Activated T-cell treated with anti-CD3 and anti-CD28 coated beads, Interleukin-2, amount 50 U/mL, for 48 hours (primary cell): ENCODE measurements at places on chromosomes 16 and 17.

GRCh38 chr16:28820016-28820415 lies 2.8 kb upstream of the ATXN2L start:
- no peak for DNase-seq

DNA sequence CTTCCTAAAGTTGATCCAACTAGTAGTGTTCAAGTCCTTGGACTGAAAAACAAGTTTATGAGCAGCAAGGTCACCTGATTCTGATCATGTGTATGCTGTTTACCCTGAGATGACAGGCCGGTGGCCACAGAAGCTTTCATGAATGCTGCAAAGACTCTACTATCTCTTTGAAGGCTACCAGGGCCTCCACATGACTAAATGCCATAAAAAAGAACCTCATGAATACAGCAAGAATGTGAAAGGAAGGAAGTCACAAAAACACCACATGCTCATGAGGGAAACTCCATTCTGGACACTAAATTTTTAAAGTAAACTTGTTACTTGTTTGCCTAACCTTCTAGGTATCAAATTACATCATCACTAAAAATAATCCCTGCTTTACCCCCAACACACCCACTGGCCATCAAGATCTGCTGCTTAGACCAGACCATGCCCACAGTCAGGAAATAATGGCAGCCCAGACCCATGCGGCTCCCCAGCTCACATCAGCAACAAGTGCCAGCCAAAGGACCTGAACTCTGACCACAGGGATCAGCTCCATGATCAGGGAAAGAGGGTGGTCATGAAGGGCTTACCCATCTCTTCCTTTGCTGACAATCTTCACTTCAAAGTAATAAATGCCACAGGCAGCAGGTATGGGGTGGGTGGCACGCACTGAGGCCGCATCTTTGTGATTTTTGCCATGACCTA lies 1.4 kb downstream of the RANBP10 start:
- DNase-seq, result no peak

- DNase-seq, result no peak
Observed at GRCh38 chr17:81189670-81190530, 23.9 kb upstream of the AATK start.

GRCh38 chr16:1984347-1985225 lies 593 bp downstream of the GFER start:
- peak; percentile 38 for DNase-seq

GRCh38 chr16:55379371-55379770 lies 55.4 kb downstream of the IRX6 start:
- DNase-seq, result no peak

- DNase-seq, result peak; percentile 27
Observed at GRCh38 chr17:4641297-4642195, at the start of gene ALOX15. Gene ALOX15, minus strand, starts transcription at chr17:4641678. Its CDS starts 27 bp downstream, at chr17:4641651.
